ENCODE measurements at places on chromosomes 13 and 19.

DNA sequence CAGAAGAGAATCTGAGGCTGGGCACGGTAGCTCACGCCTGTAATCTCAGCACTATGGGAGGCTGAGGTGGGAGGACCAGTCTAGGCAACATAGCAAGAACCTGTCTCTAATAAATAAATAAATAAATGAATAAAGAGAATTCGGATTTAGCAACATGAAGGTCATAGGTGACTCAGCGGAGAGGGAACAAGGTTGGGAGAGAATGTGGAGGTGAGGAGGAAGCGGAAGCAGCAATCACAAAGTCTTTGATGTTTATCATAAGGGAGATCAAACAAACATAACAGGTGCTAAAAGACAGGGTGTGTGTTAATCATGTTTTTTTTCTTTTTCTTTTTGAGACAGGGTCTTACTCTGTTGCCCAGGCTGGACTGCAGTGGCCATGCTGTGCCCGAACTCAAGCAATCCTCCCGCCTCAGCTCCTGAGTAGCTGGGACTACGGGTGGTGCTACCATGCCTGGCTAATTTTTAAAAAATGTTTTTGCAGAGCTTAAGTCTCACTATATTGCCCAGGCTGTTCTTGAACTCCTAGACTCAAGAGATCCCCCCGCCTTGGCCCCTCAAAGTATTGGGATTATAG is 16.3 kb downstream of the PBX4 start:
- DNase-seq = no peak

DNA sequence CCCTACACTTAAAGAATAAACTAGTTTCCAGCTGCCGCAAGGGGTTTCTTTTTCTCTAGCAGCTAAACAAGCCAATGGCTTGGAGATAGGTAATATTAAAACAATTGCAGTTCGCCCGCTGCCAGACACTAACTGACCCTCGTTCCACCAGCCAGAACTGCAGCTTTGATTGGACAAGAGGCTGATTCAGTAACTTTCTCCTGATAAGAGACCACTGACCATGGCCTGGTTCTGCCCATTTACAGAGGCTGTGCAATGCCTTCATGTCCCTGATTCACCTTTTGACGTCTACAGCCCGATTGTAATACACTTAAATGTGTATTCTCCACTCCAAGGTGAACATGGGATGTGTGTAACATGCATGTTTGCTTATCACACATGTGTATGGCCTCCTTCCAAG is 12.8 kb upstream of the C19orf12 start:
- no peak for DNase-seq

- no peak for DNase-seq
Measured at GRCh38 chr13:37216331-37216730, 110.9 kb upstream of the CSNK1A1L start.

GRCh38 chr13:95723438-95723837 is 46.5 kb downstream of the DNAJC3 start:
- no peak for DNase-seq

DNA sequence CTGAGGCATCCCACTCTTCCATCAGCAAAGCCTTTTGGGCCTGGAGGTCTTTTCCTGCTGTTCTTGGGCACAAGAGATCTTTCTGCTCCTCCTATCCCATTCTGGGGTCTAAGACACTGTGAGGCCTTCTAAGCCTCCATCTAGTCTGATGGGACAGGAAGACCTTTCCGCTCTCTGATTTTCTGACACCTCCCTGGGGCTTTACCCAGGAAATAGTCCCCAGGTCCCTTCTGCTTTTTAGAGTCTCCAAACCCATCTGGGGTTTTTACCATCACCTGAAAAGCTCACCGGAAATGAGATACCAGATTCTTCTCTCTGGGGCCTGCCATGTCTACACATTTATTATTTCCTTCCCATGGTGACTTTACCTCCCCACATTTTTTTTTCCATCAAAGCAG is 21.1 kb downstream of the CLEC17A start:
- DNase-seq = no peak

DNA sequence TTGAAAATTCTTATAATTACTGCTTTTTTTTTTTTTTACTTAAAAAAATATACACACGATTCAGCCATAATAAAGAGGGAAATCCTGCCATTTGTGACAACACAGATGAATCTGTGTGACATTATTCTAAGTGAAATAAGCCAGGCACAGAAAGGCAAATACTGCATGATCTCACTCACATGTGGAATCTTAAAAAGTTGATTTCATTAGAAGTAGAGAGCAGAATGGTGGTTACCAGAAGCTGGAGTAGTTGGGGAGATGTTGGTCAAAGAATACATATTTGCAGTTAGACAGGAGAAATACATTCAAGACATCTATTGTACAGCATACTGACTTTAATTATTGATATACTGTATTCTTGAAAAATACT is 116.2 kb downstream of the KLF12 start:
- DNase-seq = no peak
